Activated CD4-positive, alpha-beta T cell treated with anti-CD3 and anti-CD28 coated beads, Interleukin-2, Interleukin-6, amounts not matched to agents 100 ng/mL and 50 ng/mL, durations not matched to agents 16 hours and 8 hours (primary cell): ENCODE measurements at places on chromosomes 2 and 18.

DNA sequence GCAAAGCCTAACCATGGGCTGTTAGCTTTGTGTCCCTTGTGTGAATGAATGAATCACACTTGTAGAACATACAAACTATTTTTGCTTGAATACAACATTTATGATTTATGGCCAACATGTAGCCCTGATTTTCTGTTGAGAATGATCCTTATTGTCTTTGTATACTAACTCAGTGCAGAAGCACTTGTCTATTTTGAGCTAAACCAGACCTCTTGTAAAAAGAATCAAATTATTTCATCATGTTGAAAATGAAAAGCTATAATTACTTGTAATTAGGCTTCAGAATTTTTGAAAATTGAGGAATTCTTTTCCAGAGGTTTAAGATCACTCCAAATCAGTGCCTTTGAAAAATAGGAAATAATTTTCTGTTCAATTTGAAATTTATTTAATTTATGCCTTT lies 85.9 kb downstream of the ZNF407 start:
- no peak for DNase-seq

- DNase-seq, result no peak
These were observed 45.7 kb upstream of the MAPRE3 start for GRCh38 chr2:26924731-26925099.

GRCh38 chr2:9703085-9703678 lies 72.4 kb upstream of the YWHAQ start:
- peak; percentile 88 for DNase-seq

- no peak for DNase-seq
These were observed 98.8 kb upstream of the NCKAP5 start for GRCh38 chr2:133667085-133667484.
